ENCODE measurements at places on chromosomes 12 and 14.

DNA sequence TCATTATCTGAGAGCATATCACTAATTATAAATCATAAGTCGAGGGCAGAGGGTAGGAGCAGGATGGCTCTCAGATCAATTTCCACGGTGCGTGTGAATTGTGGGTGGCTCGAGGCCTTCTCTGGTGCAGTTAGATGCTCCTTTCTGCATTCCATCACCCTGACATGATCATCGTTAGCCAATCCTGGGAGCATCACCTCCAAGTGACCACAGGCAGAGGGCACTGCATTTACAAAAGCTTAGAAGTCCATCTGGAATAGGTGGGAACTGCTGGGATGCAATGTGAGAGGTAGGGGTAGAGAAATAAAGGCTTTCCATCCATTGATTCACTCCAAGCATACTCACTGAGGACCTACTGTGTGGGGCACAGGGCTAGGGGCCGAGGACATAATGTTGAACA is 538.2 kb upstream of the TBX3 start:
- DNase-seq = no peak

GRCh38 chr12:11134305-11134704 is at the start of gene TAS2R30:
TSS of gene TAS2R30 (minus strand) at chr12:11134644. CDS start at chr12:11134244, 400 bp downstream.
- no peak for DNase-seq

DNA sequence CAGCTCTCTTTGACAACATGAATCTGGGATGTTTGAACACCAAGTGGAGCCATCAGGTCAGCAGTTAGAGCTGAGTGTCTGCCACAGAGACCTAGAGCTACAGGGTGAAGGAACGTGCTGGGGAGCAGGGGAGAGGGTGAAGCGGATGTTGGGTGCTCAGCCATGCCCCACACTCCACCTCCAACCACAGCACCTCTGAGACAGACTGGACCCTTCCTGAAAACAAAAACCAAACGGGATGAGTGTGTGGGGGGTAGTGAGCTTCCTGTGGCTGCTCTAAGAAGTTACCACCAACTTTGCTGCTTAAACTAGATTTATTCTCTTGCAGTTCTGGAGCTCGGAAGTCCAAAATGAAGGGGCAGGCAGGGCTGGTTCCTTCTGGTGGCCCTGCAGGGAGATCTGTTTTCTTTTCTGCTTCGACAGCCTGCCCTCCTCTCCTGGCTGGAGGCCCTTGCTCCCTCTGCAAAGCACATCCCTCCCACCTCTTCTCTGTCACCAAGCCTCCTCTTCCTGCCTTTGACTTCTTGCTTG is 5.6 kb upstream of the GOLGA3 start:
- DNase-seq = no peak

DNA sequence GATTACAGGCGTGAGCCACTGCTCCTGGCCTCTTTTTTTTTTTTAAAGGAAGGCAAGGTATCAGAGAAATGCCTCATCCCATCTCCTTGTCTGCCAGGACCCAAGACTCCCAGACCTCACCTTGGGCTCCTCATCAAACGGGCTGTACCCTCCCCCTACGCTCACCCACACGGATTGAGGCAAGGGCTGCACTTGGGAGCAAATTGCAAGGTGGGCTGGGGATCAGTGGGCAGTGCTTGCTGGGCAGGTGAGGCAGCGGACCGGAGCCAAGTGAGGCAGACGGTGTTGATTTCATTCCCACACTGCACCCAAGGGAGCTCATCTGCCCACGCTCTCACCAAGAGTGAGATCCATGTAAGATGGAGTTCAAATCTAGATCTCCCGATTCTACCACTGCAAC is 41.0 kb upstream of the DICER1 start:
- DNase-seq = no peak

DNA sequence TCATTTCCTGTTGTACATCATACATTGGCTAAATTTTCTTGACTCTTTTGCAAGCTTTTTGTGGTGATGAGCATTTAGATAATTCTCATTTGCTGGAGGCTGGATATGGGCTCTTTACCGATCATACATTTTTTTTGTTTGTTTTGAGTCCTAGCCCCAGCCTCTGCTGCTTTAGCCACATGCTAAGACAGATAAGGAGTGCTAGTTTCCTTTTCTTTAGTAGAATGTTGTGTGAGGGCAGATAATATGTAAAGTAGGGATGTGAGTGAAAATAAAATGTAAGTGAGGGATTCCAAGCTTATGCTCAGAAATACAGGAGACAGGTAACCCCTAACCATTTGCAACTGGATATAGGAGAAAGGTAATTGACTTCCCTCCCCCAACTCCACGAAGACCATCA is 405.7 kb downstream of the TRHDE start:
- no peak for DNase-seq

- DNase-seq = no peak
Measured at GRCh38 chr14:100398044-100398443, 74.9 kb downstream of the SLC25A47 start.

GRCh38 chr14:64541972-64542835 is 1.7 kb downstream of the HSPA2 start:
- DNase-seq = no peak

DNA sequence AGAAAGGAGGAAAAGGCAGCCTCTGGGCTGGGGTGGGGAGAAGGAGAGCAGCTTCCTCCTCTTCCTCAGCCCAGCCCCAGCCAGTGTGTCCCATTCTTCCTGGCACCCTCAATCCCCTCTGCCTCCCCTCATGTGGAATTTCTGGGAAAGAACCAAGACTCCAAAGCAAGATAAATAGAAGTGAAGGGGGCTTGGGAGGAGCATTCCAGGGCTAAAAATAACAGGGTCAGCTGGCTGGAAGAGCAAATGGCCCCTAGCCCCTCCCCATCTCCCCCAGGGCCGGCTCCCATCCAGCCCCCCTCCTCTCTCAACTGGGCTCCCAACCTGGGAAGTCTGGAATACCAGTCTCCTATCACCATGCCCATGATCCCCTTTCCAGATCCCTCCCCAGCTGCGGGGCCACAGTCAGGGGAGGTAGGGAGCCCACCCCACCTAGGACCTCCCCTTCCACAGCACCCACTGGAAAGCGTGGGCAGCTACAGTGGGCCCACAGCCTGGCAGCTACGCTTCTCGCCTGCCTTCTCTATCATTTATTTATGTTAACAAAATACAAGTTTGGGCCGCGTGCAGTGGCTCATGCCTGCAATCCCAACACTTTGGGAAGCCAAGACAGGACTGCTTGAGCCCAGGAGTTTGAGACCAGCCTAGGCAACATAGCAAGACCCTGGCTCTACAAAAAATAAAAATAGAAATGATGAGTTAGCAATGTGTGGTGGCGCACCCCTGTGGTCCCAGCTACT is 88.3 kb downstream of the IRF2BPL start:
- DNase-seq = no peak

DNA sequence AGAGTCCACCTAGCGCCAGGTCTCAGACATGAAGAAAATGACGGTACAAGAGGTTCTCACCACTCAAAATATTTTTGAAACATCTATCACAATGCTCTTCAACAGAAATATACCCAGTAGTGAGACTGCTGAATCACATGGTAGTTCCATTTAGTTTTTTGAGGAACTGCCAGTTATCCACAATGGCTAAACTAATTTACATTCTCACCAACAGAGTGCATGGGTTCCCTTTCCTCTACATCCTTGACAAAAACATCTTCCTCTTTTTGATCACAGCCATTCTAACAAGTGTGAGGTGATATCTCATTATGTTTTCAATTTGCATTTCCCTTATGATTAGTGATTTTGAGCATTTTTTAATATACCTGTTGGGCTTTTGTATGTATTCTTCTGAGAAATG is 5.7 kb upstream of the GPR65 start:
- no peak for DNase-seq

GRCh38 chr14:90815822-90816662 is at the start of gene TTC7B:
TSS of gene TTC7B (minus strand) at chr14:90816430. CDS start at chr14:90816295, 135 bp downstream.
- DNase-seq = no peak

DNA sequence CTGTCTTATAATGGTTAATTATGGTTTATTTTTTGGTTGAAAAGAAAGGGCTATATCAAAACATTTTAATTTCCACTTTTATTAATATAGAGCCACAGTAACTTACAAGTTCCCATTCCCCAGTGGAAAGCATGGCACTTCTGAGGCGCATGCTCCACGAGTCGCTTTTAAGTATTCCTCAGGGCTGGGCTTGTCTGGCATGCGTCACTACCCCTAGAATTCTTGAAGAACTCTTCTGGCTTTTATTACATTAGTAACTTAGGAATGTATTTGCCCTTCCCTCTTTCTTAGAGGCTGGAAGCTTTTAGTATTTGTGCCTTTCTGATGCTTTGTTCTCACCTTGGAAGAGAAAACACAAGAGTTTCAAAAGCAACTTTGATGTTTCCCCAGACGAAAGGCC is 81.1 kb downstream of the ESR2 start:
- DNase-seq = no peak

DNA sequence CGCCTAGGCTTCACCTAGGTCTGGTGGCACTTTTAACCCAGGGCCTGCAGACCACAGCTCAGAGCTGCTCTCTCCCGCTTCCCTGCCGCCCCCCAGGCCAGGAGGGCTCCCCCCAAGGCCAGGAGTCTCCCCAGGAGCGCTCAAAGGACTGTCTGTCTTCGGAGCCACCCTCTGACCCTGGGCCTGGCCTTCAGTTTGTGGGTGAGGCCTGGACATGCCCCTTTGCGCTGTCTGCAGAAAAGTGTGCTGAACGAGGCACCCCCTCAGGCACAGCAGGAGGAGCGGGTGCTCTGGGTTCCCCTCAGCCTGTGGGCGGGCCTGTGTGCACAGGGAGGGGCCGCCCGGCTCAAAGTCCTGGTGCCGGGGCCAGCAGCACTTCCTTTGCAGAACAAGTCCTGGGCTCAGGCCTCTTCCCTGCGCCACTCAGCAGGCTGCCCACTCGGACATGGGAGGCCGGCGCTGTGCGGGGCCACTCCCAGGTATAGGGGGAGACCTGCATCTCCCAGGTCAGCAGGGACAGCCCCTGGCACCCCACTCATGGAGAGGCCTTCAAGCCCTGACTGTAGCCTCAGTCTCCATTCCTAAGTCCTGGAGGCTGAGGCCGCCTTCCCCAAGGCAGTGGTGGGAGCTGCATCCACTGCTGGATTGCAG is 14.3 kb downstream of the DEGS2 start:
- DNase-seq = no peak

GRCh38 chr12:71465796-71466195 is 26.2 kb downstream of the LGR5 start:
- DNase-seq = no peak

DNA sequence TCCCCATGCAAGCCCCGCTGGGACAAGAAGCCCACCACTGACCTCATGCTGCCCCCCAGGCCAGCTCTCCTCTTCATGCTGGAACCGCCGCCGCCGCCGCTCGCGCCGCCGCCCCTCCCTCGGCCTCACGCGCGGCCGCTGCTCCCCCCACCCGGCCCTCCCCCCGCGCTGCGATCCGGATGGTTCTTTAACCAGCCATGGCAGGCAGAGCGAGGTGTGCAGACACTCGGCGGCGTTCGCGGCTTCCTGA is at the start of gene DCAF5:
DCAF5 (minus strand) TSS at position 218 of the 250 bp plus-strand sequence; CDS start at position 77, 141 bp downstream.
- peak; percentile 89 for DNase-seq

DNA sequence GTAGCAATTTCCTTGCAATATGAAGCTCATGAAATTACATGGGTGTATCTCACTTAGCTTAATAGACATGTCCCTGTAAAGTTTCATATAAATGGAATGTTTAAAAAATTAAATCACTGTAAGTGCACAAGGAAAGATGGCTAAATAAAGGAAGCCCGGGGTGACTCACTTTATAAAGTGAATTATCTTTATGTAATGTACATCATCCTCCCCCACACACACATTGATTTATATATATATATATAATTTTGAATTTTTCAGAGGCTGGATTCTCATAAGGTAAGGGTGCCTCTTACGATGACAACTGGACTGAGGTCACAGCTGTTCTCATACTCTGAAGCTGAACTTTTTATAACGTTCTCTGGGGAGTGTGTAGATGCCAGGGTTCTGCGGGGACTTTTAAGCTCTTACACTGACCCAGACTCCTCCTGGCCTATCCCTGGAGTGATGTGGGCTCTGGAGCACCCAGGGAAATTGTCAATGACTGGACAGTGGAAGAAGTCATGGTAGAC is 108.7 kb upstream of the HIF1A start:
- DNase-seq = no peak

DNA sequence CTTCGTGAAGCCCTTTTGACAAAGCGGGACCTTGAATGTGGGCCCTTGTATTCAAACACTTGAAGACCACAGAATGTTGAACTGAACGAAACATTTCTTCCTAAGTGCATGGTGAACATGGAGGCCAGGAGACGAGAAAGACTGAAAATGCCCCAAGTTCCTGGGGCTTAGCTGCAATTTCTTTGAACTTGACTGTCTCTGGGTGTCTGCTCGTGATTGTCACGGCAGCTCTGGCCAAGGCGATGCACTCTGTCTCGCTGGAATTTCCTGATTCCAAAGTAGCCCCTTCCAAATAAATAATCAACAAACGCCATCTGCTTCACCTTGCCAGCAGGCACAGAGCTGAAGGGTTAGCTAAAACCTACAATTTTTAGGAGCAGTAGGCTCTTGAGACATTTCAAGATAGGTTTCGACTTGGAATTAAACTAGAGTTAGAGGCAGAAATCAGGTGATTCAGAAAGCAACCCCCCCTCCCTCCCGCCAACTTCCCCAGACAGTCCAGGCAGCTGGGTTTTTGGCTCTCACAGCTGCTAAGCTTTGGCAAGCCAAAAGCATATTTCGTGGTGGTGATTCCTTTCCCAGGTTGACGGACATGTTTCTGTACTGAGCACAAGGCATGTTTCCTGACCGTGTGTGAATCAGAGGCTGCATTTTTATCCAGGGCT is 13.5 kb upstream of the IRF2BPL start:
- DNase-seq = no peak

DNA sequence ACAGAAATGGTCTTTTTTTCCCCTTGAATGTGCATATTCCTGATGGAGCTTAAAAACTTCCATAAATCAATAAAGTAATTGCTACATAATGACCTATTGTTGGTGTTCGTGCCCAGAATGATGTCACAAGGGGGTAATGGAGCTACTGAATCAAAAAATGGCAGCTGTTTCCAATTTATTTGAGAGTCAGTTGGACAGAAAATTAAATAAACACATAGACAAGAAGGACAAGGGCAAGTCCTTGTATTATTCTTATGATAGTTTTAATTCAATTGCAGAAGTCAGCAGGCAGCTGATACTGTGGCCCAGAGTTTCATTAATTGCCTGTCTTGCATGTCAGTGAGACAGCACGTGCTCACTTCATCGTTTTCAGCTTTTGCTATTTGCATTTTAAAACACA is 473.5 kb downstream of the ETNK1 start:
- DNase-seq = no peak

GRCh38 chr14:56112781-56113180 is 5.4 kb upstream of the PELI2 start:
- DNase-seq = no peak

DNA sequence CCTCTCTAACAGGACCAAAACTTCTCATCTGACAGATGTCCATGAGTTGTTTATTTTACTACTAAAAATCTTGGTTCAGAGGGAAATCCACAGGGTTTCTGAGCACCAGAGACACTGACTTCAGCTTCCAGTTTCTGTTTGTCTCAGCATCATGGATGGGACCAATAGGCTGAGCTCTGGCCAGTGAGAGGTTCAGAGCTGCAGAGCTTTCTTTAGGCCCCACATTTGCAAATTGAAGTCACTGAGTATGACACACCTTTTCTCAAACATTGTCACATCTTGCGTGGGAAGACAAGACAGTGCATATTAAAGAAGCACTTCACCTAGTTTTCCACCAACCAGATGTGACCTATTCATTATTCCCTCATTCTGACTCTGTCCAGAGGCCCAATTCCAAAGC is 45.2 kb downstream of the RDH12 start:
- DNase-seq = no peak

GRCh38 chr14:101481557-101481956 is 79.7 kb upstream of the DIO3 start:
- DNase-seq = no peak

All from activated gamma-delta T cell treated with anti-CD3 and anti-CD28 coated beads, Interleukin-2, amount 50 U/mL, for 16 hours (primary cell).